ENCODE measurements at places on chromosomes 7 and 10.

DNA sequence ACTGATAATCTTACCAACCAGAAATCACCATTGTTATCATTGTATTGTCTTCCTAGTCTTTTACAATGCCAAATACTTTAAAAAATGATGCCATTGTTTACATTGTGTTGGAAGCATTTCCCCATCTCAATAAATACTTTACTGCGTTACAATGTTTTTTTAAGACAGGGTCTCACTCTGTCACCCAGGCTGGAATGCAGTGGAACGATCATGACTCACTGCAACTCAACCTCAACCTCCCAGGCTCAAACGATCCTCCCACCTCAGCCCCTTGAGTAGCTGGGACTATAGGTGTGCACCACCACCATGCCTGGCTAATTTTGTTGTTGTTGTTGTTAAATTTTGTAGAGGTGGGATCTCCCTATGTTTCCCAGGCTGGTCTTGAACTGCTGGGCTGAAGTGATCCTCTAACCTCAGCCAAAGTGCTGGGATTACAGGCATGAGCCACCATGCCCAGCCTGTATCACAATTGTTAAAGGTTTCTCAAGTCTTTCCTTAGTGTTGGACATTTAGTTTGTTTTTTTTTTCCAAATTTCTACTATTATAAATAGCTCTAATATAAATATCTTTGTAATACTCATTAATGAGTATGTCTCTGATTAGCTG lies 13.5 kb downstream of the LRMDA start:
- DNase-seq: no peak

DNA sequence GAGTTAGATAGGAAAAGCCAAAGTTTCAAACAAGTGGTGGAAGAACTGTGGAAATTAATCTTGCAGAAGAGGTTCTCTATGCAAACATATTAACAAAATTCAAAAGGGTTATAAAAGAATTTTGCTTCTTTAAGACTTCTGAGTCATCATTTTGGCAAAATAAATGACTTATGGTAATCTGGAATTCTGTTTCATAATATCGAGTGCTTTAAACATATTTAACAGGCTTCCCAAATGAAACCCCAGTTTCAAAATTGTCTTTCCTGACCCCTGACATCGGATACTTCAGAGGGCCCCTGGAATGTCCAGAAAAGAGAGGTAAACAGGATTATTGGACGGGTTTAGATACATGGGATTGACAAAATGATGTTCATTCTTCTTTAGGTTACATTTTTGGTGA lies 444.6 kb downstream of the HTR7 start:
- peak; percentile 66 for DNase-seq

GRCh38 chr7:92768501-92769393 lies 67.6 kb downstream of the CDK6 start:
- DNase-seq: peak; percentile 82

GRCh38 chr10:6319119-6319518 lies 116.4 kb downstream of the PFKFB3 start:
- DNase-seq: no peak

DNA sequence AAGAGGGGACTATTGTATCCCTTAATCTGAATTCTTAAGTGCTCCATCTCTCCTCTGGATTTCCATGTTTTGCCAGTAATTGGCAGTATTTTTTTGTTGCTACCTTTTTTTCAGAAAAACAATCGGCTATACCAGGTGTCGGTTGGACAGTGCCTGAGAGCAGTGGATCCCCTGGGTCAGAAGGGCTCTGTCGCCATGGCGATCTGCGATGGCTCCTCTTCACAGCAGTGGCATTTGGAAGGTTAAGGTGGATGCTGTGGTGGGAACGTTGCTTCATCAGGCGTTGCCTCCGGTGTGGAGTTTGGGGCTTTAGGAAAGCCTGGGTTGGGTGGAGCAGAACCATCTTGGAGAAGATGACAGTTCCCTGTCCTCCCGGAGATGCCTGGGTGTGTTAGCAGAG lies 96.0 kb downstream of the GALNT11 start:
- DNase-seq: no peak

GRCh38 chr10:84262190-84262956 lies 17.5 kb downstream of the RGR start:
- DNase-seq: no peak

- no peak for DNase-seq
These were observed 42.5 kb downstream of the VCL start for GRCh38 chr10:74040200-74041126.

DNA sequence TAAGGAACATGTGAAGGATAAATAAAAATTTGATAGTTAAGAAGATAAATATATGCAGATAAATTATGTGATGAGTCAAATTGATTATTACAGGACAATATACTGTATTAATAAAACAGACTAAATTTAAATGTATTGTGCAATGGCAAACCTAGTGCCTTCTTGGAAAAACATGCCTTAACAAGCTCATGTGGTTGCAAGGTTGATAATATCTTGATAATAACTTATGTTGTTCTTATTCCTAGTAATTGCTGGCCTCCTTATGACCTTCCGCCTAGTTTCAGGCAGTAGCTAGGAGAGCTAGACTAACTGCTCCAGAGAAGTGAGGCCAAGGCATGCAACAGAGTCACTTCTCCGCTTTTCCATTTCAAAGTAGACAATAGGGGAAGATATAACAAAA lies 7.6 kb upstream of the RAB11FIP2 start:
- DNase-seq: no peak

DNA sequence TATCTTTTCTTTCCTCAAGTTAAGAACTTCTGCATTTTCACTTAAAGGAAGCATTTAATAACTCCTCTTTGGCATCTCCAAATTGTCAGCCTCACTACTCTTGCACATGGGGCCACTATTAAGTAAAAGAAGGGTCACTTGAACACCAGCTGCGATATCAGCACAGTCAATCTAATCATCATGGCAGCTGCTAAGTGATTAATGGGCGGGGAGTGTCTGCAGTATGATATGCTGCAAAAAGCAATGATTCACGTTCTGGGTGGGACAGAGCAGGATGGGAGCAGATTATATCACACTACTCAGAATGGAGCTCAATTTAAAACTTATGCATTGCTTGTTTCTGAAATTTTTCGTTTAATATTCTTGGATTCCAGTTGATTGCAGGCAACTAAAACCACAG lies 447.4 kb upstream of the PFKP start:
- DNase-seq: no peak

DNA sequence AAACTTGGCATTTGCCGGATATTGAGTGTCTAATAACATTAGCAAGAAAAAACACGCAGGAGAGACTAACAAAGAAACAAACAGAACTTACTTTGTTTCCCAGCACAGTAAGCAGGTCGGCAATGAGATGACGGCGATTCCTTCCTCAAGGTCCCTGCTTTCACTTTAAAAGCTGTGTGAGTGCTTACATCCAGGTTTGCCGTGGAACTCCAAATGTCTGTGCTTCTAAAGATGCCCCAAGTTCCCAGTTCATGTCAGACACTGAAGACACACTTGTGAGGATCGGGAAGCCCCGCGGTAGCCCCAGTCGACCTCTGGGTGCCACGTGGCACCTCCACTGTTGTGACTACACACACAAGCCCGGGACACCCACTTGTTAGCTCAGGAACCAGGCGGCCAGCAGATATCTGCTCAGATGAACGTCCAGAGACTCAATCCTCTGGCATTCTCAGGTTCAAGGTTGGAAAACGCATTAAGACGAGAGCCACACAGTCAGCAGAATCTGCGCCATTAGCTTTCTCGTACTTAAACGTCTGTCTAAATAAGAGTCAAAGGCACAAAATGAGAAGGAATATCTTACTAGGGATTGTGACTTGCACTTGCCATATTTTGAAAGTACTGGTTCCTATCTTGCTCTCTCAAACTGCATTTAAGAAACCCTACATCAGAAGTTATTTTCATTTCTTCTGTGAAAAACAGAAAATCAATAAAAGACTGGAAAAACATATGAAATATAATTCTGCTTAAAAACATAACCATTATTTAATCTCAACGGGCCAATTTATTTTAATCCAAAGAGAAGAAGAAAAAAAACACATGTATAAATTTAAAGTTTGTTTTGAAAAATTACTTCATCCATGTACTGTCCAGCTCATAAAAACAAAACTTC lies 207.6 kb upstream of the KLF14 start:
- peak; percentile 90 for DNase-seq

GRCh38 chr7:24304494-24305095 lies 20.6 kb downstream of the NPY start:
- no peak for DNase-seq

DNA sequence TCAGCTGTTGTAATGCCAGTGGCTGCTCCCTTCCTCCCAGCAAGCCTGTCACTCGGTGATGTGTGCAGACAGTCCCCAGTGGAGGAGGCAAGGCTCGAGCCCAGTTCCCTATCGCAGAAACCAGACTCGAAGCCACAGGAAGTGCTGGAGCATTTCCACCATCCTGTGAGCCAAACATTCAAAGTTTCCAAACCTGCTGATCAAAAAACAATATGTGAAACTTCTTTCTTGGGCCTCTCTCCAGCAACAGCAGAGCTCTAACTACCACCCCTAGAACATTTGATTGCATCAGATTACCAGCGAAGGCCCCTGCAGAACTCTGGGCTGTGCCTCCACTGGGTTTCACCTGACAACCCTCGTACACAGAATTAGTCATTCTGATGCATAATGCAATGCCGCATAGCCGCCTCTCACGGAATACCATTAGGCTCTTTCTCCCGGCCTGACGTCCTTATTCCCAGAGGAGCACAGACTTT lies 94.0 kb downstream of the ELMO1 start:
- DNase-seq: no peak

- peak; percentile 70 for DNase-seq
These were observed 16.1 kb upstream of the PIK3CG start for GRCh38 chr7:106848851-106849442.

- no peak for DNase-seq
These were observed 5.7 kb downstream of the KIAA1549 start for GRCh38 chr7:138975343-138976104.

- no peak for DNase-seq
These were observed 25.3 kb downstream of the SLC26A3 start for GRCh38 chr7:107777702-107778101.

DNA sequence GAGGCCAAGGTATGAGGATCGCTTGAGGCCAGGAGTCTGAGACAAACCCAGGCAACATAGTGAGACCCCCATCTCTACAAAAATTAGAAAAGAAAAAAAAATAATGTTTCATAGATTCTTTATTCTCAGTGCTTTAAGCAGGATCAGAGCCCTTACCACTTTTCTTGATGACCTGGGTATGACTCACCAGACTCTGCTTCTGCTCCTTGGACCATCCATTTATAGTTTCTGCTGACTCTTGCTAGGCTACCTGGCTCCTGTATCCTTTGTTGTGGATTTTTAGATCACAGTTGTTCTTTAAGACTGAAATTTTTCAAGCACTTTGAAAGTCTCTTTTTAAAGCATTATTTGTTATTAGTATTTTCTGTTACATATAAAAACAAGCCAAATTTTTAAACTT lies 411.1 kb downstream of the GFRA1 start:
- peak; percentile 75 for DNase-seq

DNA sequence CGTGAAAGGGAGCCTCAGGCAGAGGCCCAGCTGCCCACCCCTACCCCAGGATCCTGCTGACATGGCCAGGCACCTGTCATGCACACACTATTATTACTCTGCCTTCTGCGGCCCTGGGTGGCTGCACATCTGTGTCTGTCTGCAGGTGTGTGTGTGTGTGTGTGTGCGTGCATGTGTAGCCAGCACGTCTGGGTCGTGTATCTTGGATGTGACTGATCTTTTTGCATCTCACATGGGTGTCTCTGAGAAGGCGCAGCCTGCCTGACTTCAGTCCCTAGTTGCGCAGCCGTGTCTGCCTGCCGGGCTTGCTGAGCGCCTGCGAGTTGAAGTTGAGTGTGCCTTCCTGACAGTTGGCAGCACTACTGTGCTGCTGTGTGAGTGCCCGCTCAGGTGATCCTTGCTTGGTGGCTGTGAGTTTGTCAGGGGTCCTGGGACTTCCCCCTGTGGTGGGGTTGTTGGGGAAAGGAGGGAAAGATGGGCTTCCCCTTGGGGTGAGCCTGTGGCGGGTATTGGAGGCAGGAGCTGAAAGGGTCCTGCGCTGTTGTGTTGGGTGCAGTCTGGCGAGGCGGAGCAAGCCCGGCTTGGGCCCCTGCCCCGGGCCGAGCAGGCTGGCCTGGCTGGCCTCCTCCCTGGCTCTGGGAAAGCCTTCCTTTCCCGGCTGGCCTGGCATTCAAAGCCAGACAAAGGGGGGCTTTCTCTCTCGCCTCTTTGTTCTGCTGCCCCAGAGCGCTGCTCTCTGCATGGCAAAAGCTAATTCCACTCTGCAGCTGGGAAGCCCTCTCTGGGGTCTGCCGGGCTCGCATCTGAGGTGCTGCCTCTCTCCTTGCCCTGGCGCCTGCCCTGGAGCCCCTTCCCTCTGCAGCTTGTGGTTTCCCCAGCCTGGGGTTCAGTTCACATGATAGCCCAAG lies 4.9 kb downstream of the TRIM8 start:
- no peak for DNase-seq

DNA sequence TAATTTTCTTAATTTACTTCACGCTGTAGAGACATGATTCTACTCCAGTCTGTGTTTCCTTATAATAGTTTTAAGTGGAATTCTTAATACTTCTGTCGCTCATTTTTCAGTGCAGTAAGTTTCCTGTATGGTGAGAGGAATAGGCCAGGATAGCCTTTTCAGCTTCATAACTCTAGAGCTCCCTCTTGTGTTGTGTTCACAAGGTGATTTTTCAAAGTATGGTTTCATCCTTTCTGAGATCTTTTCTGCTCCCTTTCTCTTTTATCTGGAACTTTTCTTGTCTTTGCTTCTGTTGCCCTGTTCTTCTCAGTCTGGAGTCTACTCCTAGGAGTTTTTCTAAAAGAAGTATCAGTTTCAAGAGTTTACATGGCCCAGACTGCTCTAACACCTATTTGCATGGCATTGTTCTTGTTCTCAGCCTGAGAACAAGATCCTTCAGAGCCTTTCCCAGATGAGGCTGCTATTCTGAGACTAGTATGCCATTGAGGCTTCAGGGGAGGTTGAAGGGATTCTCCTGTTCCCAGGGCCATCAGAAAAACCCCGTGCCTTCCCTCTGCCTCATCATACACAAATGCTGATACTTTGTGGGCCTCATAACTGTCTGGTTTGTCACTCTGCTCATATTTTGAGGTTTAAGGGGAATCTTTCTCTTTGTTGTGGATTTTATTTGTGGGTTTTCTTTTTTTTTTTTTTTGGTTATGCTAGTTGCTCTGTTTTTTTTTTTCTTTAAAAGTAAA lies 21.8 kb downstream of the NET1 start:
- peak; percentile 85 for DNase-seq

GRCh38 chr7:97064972-97065587 lies 40.4 kb upstream of the DLX5 start:
- peak; percentile 52 for DNase-seq

DNA sequence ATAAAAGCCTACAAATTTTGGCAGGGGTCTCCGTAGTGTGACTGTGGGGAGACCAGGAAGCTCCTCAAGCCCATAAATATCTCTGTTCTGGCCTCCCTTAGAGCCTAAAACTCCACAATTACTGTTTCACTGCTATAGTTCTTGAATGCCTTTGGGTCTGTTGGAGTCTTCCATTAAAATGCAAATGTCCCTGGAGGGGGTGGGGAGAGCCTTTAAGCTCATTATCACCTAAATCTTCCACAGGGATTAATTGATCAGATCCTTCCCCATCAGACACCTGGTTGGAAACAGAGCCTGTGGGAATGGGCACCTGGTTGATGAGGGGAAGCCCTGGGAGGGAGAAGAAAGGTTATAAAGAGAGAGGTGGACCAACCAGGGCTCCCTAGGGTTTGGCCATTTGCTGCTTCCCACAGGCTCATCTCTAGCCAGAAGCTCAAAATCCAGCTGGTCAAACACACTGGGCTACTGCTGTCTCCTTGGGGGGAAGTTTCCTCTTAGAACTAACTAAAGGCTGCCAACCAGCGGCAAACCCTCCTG lies 718.2 kb downstream of the LRMDA start:
- DNase-seq: no peak

GRCh38 chr10:11176746-11177145 lies 159.1 kb downstream of the CELF2 start:
- no peak for DNase-seq
